SK-MEL-5 (cell line): ENCODE measurements at places on chromosomes 16 and 17.

DNA sequence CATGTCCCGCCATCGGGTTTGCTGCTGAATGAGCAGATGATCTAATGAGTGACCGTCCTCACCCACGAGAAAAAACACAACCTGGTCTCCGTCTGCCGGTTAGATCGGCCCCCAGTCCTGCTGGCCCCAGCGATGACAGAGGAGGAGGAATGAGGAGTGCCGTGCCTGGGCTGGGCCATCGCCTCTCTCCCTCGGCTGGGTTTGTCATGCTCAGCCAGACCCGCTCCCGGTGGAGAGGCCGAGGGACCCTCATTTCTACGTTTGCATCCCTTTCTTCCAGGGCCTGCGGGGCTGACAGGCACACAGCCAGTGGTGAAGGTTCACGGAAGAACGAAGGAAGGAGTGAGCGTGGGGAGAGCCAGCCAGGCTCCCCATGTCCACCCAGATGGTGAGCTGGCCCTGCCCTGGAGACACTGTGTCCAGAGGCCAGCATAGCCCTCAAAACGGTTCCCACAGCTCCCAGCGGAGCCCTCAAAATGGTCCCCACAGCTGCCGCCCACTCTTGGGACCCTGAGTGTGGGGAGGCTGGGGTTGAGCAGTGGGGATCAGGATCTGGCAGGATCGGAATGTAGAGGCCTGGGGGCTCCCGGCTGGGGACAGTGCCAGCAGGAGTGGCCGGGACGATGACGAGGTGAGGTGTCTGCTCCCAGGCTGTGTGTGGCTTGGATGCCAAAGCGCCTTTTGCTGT lies 23.9 kb downstream of the CBFA2T3 start:
- DNase-seq = no peak

DNA sequence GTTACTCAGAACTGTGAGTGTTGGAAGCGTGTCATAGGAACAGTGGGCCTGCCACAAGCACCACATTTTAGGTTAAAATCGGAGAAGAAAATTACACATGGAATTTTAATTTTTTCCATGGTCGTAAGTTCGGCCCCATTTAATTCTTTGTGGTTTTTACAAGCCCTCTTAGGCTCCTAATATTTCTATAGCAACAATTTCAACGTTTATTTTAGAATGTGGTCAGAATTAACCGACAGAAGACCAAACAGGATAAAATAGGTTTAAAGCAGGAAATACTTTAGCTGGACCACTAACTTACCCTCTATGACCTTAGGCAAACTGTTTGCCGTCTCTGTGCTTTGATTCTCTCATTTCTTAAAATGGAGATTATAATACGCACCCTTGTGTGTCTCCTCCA lies 69.9 kb downstream of the FTO start:
- no peak for DNase-seq

GRCh38 chr17:44310188-44310587 lies 1.8 kb downstream of the RUNDC3A start:
- no peak for DNase-seq

- DNase-seq = no peak
These were observed 16.3 kb downstream of the ITGAD start for GRCh38 chr16:31409433-31409832.

- DNase-seq = no peak
These were observed 30.9 kb upstream of the RPRML start for GRCh38 chr17:47009759-47010594.

GRCh38 chr17:1060991-1061390 lies 64.1 kb downstream of the TIMM22 start:
- DNase-seq = peak; percentile 18

- DNase-seq = peak; percentile 73
These were observed 824 bp upstream of the MPP2 start for GRCh38 chr17:43907998-43908721.

DNA sequence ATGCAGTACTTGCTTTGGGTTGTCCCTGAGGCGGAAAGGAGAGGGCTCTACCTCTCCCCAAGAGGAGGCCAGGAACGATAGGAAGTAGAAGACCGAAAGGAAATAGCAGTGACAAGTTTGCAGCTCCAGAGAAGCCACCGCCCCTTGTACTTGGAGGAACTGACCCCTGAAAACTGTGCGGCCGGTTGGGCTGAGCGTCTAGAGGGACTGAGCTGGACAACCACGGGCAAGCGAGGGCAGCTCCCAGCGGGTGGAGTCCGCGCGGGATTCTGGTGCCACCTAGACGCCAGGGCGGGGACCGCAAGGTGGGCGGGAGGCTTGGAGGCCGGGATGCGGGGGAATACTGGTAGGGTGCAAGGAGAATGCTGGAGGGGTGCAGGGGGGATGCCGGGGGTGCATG lies 1.3 kb upstream of the SLC6A4 start:
- DNase-seq = peak; percentile 41

DNA sequence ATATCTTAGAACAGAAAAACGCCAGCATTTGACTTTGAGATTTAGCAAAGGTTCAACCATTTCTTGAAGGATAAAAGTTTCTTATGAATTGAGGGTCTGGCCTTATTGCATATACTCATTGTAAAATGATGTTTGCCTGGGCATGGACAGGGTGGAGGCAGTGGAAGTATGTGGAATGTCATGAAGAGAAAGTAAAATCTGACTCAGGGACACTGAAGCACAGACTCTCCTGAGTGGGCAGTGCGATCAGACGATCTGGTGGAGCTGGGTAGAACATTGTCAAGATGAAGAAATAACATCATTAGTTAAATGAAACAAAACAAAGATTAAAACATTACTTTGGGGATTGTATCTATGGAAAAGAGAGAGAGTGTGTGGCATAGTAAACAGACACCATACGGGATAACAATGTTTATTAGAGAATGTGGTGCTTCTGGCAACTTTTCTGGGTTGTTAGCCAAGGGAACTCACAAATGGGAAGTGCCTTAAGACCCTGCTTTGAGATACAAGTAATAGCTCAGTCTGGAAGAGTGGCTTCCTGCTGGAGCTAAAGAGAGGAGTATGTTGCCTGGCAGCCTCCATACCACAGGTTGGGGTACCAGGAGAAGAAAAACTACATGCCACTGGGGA lies 4.4 kb downstream of the MAP3K3 start:
- DNase-seq = no peak

DNA sequence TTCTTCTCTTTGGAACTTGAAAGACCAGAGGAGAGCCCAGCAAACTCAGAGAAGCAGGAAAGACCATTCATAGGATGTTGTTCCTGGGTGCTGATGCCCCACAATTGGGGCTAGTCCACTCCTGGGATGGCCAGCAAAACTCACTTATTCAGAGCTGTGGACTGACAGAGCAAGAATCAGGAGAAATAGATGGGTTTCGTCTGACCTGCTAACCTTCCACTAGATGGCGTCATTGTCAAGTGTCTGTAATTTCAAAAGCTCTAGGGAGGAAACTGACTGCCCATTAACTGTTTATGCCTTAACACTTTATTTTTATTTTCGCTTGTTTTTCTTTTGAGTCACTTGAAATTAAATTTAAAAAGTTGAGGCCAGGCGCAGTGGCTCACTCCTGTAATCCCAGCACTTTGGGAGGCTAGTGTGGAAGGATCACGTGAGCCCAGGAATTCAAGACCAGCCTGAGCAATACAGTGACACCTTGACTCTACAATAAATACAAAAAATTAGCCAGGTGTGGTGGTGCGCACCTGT lies 28.7 kb upstream of the MILR1 start:
- DNase-seq = peak; percentile 95

DNA sequence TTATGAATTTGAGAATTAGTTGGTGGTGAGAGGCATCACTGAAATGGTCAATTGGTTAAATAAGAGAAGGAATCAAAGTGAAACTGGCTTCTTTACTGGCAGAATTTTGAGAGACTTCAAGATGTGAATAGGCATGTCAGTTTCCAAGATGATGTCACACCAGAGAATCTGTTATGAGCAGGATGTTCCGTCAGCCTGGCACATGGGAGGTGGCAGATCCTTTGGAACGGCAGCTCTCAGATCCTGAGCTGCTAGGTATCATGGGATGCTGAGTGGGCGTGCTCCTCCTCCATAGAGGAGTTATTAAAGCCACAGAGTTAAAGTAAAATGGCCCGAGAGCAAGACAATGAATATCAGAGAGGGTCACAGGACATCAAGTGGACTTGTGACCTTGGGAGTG lies 444.3 kb upstream of the HSBP1 start:
- DNase-seq = no peak

DNA sequence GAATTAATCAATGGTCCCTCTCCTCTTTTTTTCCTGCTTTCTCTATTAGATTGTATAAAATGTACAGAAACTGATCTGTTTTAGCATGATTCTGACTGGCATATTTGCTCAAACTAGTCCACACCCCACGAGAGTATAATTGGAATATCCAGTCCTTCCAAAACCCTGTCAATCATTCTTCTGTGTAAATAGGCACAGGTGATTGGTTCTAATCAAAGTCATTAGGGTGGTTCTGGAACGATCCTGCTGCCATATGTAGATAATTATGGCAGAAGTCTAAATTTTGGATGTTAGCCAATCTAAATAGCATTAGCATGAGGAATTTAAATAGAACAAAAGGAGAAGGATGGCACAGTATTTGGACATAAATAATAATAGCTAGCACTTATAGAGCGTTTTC lies 165.7 kb downstream of the SHISA6 start:
- no peak for DNase-seq

- peak; percentile 77 for DNase-seq
These were observed 22.7 kb upstream of the GPRC5B start for GRCh38 chr16:19907161-19907992.

- DNase-seq = no peak
These were observed 9.3 kb downstream of the IL4R start for GRCh38 chr16:27322858-27323780.

- DNase-seq = no peak
These were observed 97.5 kb downstream of the YPEL2 start for GRCh38 chr17:59428916-59429485.

DNA sequence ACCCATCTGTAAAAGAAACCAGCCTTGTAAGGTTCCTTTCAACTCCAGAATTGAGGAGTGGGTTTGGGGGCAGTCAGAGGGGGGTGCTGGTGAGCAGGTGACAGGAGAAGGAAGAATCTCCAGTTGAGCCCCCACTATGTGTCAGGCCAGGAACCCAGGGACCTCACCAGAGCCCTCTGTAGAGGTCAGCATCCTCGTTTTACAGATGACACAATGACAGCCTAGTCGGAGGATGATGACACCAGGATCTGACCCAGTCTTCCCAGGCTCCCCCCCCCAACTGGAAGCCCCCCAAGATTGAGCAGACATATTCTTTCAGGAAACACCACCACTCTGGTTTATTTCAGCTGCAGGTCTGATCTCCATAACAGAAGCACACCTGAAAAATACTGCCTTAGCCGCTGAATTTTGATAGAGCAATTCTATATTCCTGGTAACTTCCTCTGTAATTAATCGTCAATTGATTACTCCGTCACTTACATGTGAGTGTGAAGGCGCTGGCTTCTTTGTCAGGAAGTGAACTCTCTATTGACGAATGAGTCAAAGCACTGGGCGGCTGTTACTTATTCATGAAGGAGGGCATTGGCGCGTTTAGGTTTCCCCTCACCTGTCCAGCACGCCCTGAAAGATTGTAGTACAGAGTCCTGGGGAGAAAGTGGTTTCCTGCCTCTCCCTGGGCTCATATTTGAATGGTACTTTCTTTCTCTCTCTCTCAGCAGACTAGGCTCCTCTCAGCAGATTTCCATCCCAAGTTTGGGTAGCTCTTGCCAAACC lies 21.2 kb downstream of the SOCS3 start:
- no peak for DNase-seq

DNA sequence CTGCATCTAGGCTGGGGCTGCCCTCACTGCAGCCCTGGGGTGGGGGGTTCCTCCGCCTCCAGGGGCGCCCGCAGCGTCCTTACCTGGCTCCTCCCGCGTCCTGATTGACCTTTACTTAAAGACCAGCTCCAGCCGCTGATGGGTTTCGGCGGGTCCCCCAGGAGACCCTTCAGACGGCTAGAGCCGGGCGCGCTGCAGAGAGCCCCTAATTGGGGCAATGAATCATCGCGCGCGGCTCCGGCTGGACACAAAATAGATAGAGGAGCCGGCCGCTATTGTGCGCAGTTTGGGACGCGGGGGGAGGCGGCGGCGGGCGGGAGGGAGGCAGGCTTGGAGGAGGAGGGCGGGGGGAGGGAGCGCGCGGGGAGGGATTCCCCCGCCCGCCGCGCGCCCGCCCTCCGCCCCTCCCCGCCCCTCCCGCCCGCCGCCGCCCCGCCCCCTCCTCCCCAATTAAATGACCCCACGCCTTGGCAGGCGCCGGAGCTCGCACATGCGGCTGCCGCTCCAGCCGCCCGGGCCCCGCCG lies 56.5 kb upstream of the CIBAR2 start:
- peak; percentile 22 for DNase-seq

GRCh38 chr17:17476865-17477467 lies at the start of gene MED9:
TSS of gene MED9 (plus strand) at chr17:17477000. CDS start at chr17:17477042, 42 bp downstream.
- DNase-seq = peak; percentile 94

GRCh38 chr16:28974007-28974436 lies 556 bp upstream of the SPNS1 start:
- peak; percentile 73 for DNase-seq

DNA sequence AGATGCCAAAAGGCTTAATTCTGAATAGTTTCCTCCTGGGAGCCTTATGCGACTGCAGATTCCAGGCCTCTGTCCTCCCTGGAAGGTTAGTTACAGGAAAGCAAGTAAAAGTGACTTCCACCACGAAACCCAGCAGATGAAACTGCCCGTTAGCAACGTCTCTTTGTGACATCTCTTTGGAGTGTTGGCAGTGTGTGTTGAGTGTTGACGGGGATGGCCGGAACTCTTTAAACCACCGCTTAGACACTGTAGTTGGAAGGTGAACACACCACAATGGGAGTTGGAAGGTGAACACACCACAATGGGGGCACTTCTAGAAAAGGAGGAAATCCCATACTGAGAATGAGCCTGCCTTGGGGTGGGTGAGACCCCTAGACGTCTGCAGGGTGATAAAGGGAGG lies 858 bp downstream of the SKAP1 start:
- no peak for DNase-seq

GRCh38 chr16:72198021-72198711 lies 26.2 kb upstream of the PMFBP1 start:
- DNase-seq = peak; percentile 19

GRCh38 chr17:69961501-69962145 lies 113.4 kb upstream of the KCNJ16 start:
- DNase-seq = no peak

GRCh38 chr17:73770115-73770848 lies 126.0 kb upstream of the SDK2 start:
- peak; percentile 47 for DNase-seq

DNA sequence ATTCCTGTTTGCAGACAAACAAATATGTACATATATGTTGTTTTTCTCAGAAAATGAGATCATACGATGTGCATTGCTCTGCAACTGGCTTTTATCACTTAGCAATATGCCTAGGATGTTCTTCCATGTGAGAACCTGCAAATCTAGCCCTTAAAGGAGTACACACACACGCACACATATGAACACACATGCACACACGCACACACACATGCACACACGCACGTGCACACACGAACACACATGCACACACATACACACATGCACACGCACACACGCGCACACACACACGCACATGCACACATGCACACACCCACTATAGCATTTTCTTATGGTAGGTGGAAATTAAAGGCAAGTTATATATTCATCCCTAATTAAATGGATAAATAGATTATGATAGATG lies 8.1 kb upstream of the OR2C1 start:
- DNase-seq = no peak

- DNase-seq = no peak
These were observed 80.7 kb downstream of the SNX29 start for GRCh38 chr16:12057266-12057665.
